Stomach (tissue), 19 donors: ENCODE measurements at places on chromosomes 6 and 20.
A peak's percentile ranks its signal among the peaks of the same experiment; 100 is the strongest.

GRCh38 chr6:80163754-80164187, 57.3 kb downstream of the BCKDHB start:
- DNase-seq = no peak

GRCh38 chr20:46934746-46935287, 40.2 kb downstream of the EYA2 start:
- no peak for DNase-seq

DNA sequence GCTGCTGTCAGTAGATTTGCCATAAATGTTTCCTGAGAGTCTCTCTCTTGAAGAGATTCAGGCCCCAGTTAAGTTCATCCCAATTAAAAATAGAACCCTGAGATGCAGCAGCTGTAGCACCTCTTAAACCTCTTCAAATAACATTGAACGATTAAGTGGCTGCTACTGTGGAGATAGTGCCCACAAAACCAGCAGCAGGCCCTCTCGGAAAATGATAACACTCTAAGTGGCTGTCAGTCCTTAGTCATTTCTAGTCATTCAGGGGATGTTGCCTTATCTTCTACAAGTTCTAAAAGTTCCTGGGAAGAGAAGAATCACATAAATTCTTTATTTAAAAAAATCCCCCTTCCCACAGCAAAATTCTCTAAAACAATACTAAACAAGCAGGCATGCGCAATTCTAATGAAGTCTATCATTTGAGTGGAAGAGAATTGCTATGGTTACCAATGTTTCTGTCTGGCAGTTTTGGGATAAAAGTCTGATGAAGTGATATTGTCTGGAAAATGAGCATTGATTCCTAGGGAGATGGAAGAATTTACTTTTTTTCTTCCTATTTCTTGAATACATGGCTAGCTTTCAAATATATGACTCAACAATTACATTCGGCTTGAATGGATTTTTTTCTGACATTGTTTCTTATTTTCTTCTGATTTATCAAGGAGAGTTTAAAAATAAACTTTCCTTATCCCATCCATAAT, 131.9 kb downstream of the TRMT11 start:
- DNase-seq = no peak

DNA sequence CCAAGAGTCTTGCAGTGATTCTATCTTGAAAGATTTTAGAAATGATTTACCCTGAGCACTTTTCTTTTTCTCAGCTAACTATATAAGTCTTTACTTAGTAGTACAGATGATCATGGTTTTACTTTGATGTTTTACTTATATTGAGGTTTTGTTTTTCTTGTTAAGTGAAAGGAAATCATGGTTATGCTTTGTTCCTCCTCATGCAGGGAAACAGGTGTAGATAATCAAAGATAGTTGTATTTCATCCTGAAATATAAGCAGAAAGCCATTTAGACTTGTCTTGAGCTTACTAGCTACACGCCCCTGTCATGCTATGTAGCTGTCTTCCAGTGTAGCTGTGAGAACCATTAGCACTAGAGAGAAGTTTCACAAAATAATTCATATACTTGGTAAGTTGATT, 113.9 kb downstream of the HIVEP1 start:
- DNase-seq = no peak

GRCh38 chr6:30100585-30101443, 12.1 kb downstream of the TRIM31 start:
- DNase-seq = peak; percentile 76

GRCh38 chr6:46191961-46192360, 21.2 kb upstream of the ENPP5 start:
- no peak for DNase-seq

GRCh38 chr6:123352279-123352678, 284.5 kb downstream of the TRDN start:
- DNase-seq = no peak

DNA sequence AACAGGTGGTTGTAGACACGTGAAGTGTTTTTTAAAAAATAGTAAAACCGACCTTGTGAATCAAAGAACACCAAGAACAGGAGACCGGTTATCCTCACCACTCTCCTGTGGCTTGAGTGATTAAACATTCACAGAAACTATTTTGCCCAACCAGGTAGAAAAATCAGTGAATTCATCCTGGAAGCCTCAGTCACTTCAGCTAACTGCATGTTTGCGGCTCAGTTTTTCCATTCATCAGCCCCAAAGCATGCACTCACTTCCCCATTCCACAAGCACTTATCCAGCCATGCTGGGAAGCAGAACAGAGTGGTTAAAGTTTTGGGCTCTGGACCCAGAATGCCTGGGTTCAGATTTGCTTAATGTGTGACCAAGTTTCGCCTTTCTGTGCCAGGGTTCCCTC, 2.4 kb downstream of the LRRN4 start:
- no peak for DNase-seq

DNA sequence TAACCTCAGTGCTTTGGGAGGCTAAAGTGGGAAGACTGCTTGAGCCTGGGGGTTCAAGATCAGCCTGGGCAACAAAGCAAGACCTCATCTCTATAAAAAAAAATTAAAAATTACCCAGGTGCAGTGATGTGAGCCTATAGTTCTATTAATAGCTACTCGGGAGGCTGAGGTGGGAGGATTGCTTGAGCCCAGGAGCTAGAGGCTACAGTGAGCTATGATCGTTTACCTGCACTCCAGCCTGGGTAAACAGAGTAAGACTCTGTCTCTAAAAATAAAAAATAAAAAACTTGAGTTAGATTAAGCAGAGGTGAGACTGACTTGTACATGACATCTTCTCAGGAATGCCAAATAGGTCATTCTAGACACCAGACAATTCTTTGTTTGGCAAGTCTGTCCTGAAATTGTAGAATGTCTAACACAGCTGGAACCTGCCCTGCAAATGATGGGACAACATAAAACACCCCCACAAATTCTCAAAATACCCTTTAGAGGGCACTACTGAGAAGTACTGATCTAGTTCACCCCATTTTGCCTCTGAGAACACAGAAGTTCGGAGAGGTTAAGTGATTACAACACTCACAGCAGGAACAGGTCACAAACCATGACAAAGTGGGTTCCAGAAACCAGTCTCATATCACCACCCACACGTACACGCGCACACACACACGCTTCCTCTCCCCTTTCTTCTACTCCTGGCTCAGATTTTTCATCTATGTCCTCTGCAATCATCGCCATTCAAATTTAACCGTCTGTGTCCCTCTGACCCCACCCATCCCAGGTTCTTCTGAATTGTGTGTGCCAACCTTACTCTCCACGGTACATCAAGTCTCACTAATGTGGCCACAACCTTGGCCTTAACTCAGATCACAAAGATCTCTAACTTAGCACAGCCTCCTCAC, 38.3 kb downstream of the ARHGAP18 start:
- DNase-seq = no peak

GRCh38 chr20:14883324-14883723, 545.9 kb upstream of the FLRT3 start:
- DNase-seq = no peak

GRCh38 chr6:3500262-3501014, 43.6 kb upstream of the SLC22A23 start:
- no peak for DNase-seq

GRCh38 chr6:156719395-156719719, 57.8 kb upstream of the ARID1B start:
- no peak for DNase-seq

DNA sequence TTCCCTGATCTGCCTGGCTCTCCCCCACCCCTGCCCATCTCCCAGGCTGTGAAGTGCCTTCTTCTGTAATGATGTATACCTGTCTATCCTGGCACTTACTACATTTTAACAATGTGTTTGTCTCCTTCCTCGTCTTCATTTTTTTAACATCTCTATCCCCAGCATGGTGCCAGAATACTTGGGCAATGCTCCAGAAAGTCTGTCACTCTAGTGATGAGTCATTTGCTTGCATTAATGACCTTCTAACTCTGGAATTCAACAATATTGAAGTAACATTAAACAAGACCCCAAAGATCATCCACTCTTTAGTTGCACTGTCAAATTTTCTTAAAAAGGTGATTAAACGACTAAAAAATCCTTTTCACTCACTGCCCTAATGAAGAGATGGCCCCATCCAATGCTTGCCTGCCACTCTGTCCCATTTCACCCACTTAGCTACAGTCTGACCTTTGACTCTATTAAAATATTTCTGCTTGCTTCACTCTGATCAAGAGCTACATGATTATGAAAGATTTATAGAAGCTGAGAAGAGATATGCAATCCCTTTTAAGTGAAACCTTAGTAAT, 7.7 kb upstream of the KLHL31 start:
- no peak for DNase-seq

DNA sequence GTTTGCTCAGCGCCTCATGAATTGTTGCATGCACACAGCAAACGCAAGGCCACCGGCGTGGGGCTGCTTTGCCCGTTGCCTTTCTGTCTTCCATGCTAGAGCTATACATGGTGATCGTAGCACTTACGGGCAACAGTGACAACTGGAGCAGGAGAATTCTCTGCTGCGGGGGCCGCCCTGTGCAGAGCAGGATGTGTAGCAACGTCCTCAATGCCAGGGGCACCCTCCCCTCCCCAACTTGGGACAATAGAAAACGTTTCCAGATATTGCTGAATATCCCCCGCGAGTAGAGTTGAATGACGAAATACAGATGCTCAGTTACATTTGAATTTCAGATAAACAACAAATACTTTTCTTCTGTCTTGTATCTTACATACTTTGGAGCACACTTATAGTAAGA, 198.7 kb downstream of the TFAP2C start:
- no peak for DNase-seq

DNA sequence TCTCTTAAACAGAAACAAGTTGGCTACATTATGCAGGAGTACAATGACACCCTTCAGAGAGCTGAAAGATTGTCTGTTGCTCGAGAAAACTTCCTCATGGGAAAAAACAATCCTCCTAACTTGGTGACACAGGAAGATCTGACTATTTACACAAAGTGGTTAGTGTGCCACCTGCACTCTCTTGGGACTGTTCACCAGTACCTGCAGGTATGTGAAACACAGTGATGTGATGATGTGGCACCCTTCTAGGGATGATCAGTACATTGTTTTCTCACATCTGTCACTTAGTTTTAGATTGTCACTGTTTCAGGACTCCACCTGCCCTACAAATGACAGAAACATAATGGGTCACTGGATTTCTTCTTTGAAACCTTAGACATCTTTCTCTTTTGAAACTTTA, 101.8 kb downstream of the CEP57L1 start:
- DNase-seq = no peak

DNA sequence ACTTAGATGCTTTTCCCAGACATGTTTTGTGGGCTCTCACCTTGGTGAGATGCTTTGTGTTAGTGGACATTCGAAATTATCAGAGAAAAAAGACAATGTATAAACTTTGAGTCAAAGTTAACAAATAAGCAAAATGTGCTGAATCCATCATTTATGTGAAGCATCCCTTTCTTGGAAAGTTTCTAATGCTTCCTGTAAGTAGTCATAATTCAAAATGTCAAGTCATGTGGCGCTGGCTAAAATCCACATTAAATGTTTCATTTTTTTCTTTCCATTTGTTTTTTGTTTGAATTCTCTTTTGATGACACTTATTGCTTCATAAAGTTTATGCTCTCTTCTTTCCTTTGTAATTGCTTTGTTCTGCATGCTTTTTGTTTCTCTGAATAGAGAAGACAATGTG, 107.2 kb upstream of the CENPW start:
- DNase-seq = no peak

- no peak for DNase-seq
Observed at GRCh38 chr6:138769102-138769676, 4.4 kb upstream of the CCDC28A start.

DNA sequence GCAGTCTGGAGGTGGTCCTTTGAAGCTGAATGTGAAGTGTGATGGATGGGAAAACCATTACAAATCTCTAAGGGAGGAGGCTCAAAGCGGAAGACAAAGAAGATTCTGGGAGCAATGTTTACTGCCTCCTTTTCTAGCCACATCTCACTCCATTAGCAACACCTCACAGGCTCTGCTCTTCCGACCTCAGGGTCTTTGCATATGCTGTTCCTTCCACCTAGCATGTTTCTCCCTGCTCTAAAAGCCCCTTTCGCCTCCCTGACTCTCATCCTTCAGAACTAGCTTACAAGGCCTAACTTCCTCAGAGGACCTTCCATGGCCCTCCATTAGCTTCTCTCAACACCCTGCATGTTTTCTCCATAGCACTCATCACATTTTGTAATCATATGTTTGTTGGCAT, 4.6 kb upstream of the TCP11 start:
- no peak for DNase-seq

DNA sequence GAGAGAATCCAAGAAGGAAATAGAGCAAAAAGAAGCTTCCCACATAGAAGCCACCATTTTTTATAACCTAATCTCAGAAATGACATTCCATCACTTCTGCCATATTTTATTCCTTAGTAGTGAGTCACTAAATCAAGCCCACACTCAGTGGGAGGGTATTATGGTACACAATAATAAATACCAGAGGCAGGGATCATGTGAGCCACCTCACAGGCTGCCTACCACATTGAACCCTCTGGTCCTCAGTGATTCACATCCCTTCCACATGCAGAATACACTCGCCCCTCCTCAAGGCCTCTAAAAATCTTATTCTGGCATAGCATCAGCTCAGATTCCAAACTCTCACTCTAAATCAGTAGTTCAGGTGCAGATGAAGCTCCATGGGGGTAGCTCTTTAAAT, 49.4 kb downstream of the TMC2 start:
- no peak for DNase-seq

DNA sequence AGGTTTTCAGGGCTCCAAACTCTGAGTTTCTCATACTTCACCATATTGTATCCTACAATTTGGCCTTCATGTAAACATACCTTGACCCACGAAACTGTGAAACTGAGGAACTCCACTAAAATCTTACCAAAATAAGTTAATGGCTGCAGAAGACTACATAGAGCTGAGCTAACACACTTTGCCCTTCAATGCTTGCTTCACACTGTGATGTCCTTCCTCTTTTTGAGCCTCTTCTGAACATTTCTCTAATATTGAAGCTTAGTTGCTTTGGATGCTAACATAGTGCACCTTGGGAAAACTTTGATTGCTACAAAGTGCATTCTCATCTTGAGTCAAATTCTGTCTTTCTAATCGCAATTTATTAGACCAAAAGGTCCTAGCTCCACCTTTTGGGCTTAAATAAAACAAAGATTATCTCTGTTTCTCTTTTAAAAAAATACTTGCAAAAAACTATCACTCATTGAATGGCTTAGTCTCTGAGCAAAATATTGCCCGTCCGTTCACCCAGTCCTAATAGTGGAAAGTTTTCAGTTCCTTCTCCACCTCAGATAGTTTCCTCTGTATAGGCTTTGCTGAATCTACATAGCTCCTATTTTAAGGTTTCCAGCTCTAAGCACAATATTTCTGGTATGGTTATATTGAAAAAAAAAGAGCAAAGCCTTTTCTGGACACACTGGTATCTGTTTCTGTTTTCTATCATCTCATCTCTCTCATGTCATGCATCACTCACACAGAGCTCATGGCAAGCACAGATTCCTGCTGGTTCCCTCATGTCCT, 494.6 kb downstream of the RFPL4B start:
- no peak for DNase-seq

GRCh38 chr6:142531727-142532126, 229.9 kb downstream of the ADGRG6 start:
- no peak for DNase-seq
